ENCODE measurements at places on chromosomes 3 and 15. TPM values are rescaled to one million over a fixed set of nuclear protein-coding genes. Genes with fewer than 3 reads are reported as not detected.

The LSMEM2 gene
- not detected for total RNA-seq

The MEGF11 gene
- not detected for total RNA-seq

The MESP2 gene
- 1.9 TPM for total RNA-seq

The BNC1 gene
- 4.3 TPM for total RNA-seq

The ZIC1 gene
- not detected for total RNA-seq

The TLR9 gene
- under 0.01 TPM for total RNA-seq

The CLDN11 gene
- 632 TPM for total RNA-seq

The PPP1R14D gene
- total RNA-seq, result not detected

The EAF2 gene
- 3.7 TPM for total RNA-seq

The VGLL3 gene
- total RNA-seq, result 10.9 TPM

The TGM5 gene
- total RNA-seq, result not detected

The CERS3 gene
- not detected for total RNA-seq

The FAM162A gene
- 20.3 TPM for total RNA-seq

The NR1I2 gene
- total RNA-seq, result under 0.01 TPM

The NPAP1 gene
- total RNA-seq, result under 0.01 TPM

The BUB1B gene
- 1.5 TPM for total RNA-seq

The ACAP2 gene
- 73.3 TPM for total RNA-seq

The LMLN gene
- 9.5 TPM for total RNA-seq

The GOLGA8J gene
- 0.09 TPM for total RNA-seq

The TTLL13 gene
- total RNA-seq, result 0.16 TPM

The DPPA4 gene
- not detected for total RNA-seq

The LSAMP gene
- 10.7 TPM for total RNA-seq

The CFAP92 gene
- total RNA-seq, result under 0.01 TPM

The GPR15 gene
- not detected for total RNA-seq

The CDC25A gene
- 0.94 TPM for total RNA-seq

Measured in bronchial smooth muscle cell (primary cell).